T-helper 17 cell (primary cell): ENCODE measurements at places on chromosomes 5 and 9. TPM values are rescaled to one million over a fixed set of nuclear protein-coding genes. Genes with fewer than 3 reads are reported as not detected.

The BRD9 gene
- total RNA-seq, result 179 TPM

The SPINK4 gene
- total RNA-seq, result not detected

The SLC25A48 gene
- total RNA-seq, result not detected

The SPATA31D4 gene
- not detected for total RNA-seq

The CCL27 gene
- total RNA-seq, result not detected

The MEF2C gene
- total RNA-seq, result 10.9 TPM

DNA sequence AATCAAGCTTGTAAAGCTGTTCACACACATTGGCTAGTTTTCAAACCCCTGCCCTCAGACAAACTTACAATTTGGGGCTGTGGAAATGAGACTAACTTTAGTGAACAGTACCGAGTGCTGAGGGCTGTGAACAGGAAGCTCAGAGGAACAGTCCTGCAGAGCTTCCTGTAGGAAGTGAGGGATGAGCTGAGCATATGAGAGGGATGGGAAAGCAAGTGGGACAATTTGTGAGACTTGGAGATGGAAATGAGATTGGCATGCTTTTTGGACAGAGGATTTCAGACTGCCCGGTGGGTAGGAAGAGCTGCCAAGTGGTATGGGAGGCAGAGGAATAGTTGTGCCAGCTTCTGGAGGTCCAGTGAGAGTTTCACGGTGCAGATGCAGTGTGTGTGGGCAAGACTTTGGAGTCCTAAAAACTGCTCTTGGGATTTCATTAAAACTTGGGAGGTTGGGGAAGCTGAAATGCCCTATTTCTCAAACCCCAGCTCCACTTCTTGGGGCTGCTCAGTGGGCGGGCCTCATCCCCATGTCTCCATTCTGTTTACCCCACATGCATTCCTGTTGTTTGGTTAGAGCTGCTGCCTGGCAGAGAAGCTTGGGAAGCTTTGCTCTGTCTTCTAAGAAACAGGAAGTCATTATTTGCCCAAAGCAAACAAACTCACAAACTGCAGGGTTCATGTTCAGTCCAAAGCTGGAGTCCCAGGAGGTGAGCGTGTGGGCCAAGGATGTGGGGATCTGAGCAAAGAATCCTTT, 267.5 kb downstream of the ZSWIM6 start:
- no peak for DNase-seq
